ENCODE measurements at places on chromosomes 12 and 14.

- no peak for DNase-seq
Observed at GRCh38 chr12:57106021-57106708, 5.0 kb downstream of the STAT6 start.

GRCh38 chr12:81255456-81255855 is 177.6 kb downstream of the ACSS3 start:
- no peak for DNase-seq

GRCh38 chr12:92630968-92631367 is 71.8 kb upstream of the PLEKHG7 start:
- DNase-seq, result no peak

DNA sequence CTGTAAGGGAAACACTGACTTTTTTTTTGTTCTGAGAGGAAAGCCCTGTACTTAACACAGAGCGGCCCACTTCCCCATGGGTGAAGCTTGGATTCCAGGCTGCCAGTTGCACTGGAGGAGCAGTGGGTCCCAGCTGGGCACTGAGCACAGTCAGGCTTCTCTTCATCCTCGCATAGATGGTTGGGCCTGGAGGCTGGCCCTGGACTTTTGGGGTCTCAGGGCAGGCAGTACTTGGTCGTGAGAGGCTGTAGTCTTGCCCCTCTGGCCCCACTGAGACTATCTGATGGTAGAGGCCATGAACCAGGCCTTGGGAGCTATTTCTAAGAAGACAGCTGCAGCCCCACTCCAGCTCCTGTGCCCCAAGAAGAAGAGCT is 6.2 kb upstream of the LHX5 start:
- no peak for DNase-seq

DNA sequence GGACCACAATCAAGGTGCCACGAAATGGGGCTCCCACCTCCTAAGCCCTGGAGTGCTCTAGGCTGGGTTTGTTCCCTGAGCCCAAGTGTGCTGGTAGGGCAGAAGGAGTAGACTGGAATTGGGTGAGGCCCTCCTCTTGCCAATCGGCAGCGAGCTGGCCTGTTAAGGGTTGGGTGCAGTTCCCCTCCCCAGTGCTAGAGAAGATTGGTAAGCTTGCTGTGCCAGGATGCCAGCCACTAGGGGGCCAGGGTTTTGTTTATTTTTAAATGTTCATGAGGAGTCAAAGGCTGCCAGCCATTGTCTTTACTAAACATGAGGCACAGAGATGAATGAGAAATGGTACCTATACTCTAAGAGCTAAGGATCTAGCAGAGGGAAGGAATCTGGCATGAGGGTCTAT is 79.7 kb downstream of the SPTB start:
- peak; percentile 15 for DNase-seq

DNA sequence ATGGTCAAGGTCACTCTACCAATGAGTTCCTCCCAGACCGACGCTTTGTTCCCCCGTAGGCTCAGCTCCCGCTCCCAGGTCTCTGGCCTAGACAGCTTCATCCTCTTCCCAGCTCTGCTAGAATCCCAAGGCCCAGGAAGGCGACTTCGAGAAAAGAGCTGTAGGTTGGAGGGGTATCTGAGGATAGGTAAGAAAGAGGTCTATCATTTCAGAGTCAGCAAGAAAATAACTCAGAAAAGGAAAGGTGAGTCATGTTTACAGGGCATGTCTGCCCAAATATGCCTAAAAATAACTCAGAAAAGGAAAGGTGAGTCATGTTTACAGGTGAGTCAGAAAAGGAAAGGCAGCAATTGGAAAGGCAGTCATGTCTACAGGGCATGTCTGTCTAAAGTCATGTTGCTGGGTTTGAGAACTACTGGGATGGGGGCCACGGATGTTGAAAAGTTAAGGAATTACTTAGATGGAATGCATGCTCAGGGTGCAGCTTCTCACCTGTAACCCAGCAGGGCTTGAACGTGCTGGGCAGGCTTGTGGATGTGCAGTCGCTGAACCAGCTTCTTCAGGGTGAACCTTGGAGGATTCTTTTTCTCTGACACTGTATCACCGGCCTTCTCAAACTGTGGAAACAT is 12.2 kb downstream of the TEP1 start:
- DNase-seq, result peak; percentile 26

GRCh38 chr12:106080041-106080790 is 58.5 kb downstream of the NUAK1 start:
- DNase-seq, result no peak

DNA sequence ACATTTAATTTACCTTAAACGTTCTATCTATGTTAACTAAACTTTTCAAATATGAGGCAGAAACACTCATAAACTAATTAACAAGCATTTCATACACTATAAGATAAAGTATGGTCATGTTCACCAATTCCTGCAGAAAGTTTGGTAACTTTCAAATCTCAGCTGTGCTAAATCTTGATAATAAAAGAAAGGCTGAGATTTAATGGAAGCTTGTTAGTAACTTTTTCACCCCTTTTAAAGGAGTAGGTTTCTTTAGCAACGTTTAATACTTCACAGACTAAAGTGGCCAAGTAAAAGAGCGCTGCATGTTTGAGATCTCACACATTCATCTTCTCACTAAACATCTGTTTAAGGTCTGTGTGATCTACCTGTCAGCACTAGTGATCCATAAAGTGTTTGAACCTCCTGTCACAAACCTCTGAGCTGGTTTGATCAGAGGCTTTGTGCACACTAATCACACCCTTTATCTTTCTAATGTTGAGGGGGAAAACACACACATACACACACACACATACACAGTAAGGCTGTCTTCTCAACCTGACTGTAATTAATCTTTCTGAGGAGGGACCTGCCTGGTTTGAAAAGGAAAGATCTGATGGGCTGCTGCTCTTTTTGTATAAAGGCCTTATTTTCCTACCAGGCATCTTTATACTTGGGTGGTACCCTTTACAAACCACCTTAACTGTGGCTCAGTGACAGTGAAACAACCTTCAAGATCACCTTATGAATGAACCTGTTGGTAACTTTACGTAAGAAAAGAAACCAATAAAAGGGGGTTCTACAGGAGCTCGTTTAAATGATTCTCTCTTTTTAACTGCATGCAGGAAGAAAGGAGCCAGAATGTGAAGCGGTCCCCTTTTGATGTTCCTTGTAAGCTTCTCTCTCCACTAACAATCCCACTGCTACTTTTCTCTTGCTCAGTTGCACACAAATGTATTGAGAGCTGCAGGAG is 244.2 kb downstream of the SOX5 start:
- DNase-seq, result no peak

- peak; percentile 18 for DNase-seq
Observed at GRCh38 chr14:35883677-35884293, 57.6 kb downstream of the BRMS1L start.

GRCh38 chr12:14186193-14186502 is 179.3 kb upstream of the ATF7IP start:
- DNase-seq, result no peak

- DNase-seq, result no peak
Observed at GRCh38 chr14:88882236-88882635, 57.8 kb downstream of the TTC8 start.

- no peak for DNase-seq
Observed at GRCh38 chr12:20105943-20106342, 262.4 kb upstream of the PDE3A start.

GRCh38 chr12:42641221-42641885 is 51.8 kb upstream of the PRICKLE1 start:
- no peak for DNase-seq

- DNase-seq, result no peak
Observed at GRCh38 chr12:96211988-96212387, 17.8 kb downstream of the ELK3 start.

GRCh38 chr12:27974735-27975221 is 2.2 kb upstream of the PTHLH start:
- DNase-seq, result no peak

- peak; percentile 65 for DNase-seq
Observed at GRCh38 chr12:9651265-9651729, 18.2 kb upstream of the CLEC2D start.

DNA sequence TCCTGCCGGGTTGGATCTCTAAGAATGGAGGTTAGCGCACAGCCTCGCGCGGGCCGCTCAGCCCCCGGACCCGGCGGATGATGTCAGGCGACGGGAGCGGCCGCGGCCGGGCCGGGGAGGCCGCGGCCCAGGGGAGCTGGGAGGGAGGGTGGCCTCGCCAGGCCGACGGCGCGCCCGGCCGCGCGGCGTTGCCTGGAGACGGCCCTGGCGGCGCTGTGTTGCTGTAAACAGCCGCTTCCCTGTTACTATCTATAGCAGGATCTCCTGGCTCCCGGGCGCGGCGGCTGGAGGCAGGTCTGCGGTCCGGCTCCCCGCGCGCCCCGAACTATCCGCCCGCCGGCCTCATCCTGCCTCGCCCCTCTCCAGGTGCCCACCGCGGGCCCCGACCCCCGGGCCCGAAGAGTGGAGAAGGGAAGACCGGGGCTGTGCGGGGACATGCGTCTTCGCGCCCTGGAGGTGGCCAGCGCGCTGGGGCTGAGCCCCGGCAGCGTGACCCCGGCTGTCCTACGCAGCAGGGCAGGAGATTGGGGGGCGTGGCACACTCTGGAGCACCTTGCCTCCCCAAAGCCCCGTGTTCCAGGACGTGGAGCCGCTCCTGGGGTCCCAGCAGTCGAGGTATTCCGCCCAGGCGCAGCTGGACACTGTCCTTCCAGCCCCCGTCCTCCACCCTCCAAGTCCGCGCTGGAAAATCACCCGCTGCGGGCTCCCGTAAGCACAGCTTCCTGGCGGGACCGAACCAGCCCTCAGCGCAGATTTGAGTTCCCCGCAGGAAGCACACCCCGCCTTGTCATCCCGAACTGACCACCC is 1.4 kb upstream of the FOS start:
- DNase-seq, result peak; percentile 45

DNA sequence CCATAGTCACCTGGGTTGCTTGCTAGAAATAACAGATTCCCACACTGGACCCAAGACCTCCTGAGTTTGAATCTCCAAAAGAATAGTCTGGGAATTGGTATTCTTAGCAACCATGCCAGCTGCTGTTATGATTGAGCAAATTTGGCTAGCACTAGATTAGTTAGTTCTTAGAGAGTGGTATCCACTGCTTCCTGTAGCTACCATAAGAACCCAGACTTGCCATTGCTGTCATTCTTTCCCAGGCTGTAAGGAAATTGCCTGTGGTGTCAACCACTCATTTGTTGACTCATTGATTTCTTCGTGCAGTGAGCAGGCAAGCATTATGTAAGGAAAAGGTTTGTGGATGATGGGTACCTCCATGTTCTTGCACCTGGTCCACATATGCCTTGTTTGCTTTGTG is 201.8 kb upstream of the RGS6 start:
- no peak for DNase-seq

- DNase-seq, result peak; percentile 89
Observed at GRCh38 chr14:99682809-99683618, 1.1 kb upstream of the CYP46A1 start.

DNA sequence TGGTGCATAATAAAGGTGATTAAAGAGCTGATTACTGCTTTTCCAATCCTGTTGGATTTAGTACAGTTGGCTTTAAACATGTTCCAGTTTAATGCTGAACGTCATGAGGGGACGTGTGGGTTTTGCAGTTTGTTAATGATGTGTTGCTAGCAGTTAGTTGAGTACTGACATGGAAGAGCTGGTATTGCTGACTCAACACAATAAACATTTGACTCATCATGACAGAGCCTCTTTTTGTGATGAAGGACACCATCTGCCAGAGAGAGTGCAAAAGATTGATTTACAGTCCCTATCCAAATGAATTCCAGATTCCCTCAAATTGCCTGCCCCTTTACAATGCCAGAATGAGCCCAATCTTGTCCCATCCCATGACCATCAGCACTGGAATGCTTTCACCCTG is 346.2 kb upstream of the PRICKLE1 start:
- DNase-seq, result no peak

DNA sequence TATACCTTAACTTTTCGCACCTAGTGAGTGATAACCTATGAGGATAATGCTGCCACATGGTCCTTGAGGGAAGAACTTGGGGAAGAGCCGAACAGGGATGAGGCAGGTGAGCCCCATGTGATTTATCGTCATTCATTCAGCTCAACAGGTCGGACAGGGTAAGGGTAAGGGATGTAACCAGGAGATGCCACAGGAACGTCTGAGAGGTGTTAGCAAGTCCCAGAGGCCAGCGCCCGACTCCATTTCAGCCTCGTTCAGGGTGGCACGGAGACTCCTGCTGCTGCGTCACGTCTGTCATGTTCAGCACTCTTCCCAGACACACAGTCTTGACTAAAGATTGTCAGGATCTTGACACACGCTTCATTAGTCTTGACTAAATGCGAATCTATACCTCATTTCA is 23.4 kb upstream of the TIGAR start:
- no peak for DNase-seq

GRCh38 chr12:54030442-54030801 is 2.2 kb downstream of the HOXC6 start:
- DNase-seq, result no peak

DNA sequence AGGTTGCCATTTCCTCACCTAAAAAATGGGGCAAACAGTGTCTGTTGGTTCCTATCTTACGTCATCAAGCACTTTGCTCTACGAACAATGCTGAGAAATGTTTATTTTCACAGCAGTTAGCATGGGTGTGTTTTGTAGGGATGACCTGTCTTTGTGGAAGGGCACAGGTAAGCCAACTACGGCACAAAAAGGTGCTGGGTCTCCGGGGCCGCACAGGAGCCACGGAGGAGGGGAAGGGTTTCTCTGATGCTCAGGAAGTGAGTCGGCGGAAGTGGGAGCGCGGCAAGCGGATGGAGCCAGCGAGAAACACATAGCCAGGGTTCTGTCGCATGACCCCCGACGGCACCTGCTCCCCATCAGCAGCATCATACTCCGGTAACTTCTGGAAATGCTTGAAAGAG is 65.6 kb upstream of the TCL1B start:
- DNase-seq, result peak; percentile 16

GRCh38 chr14:69475194-69475818 is 9.2 kb upstream of the PLEKHD1 start:
- DNase-seq, result no peak

GRCh38 chr12:65454115-65454787 is 175.8 kb downstream of the MSRB3 start:
- no peak for DNase-seq

GRCh38 chr14:31239741-31240140 is 32.1 kb upstream of the HECTD1 start:
- DNase-seq, result no peak

DNA sequence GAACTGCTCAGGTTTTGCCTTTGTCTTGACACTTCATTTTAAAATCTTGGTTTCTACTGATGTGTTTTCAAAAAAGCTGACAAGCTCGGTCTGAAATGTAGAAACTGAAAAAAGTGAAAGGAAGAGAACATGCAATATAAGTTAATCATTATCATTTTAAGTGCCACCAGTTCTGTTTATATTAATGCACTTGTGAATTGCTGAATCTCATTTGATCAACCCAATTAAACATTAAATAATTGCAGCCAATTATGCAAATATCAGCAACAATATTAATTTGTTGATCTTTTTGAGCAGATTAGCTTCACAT is 133.8 kb downstream of the BCAT1 start:
- no peak for DNase-seq

DNA sequence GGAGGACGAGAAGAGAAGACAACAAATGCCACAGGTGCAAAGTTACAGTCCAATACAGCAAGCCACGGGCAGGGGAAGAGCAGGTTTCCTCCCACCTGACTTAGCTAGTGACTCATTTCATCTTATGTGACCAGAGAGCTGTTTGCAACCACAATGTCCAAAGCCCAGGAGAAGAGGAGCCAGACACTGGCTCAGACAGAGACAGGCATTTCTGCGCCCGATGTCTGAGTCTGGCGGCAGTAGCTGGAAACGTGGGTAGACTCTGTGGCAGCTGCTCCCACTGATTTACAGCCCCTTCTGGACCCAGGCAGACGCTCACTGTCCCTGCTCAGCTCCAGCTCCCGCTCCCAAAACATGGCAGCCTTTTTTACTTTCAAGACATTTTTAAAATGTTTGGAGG is 60.0 kb downstream of the CHGA start:
- DNase-seq, result no peak
